ENCODE measurements at places on chromosomes 2 and 18. TPM values are rescaled to one million over a fixed set of nuclear protein-coding genes. Genes with fewer than 3 reads are reported as not detected.

The TMEM37 gene
- not detected for total RNA-seq

The TEKT4 gene
- total RNA-seq = not detected

The RNU2-63P gene
- total RNA-seq = not detected

The CRYBA2 gene
- not detected for total RNA-seq

The FAM228A gene
- not detected for total RNA-seq

The EHD3 gene
- total RNA-seq = 3.4 TPM

The ANKRD62 gene
- total RNA-seq = not detected

The GKN1 gene
- total RNA-seq = not detected

The AKAIN1 gene
- total RNA-seq = not detected

The UGT1A5 gene
- total RNA-seq = 3.2 TPM

The ATP5MC3 gene
- total RNA-seq = 335 TPM

The TDRD15 gene
- not detected for total RNA-seq

The SPP2 gene
- not detected for total RNA-seq

The LANCL1 gene
- 34.3 TPM for total RNA-seq

The MC4R gene
- not detected for total RNA-seq
